ENCODE measurements at places on chromosomes 12 and 14. TPM values are rescaled to one million over a fixed set of nuclear protein-coding genes. Genes with fewer than 3 reads are reported as not detected.

TMTC1 gene
- not detected for total RNA-seq

CLEC2B gene
- total RNA-seq: 19.1 TPM

PCNX4 gene
- total RNA-seq: 41.4 TPM

IFNG-AS1 gene
- total RNA-seq: 3.2 TPM

IL31 gene
- total RNA-seq: not detected

CLEC4A gene
- total RNA-seq: 1.3 TPM

SLC39A5 gene
- total RNA-seq: 1.00 TPM

FGF23 gene
- total RNA-seq: not detected

CHGA gene
- not detected for total RNA-seq

DPF3 gene
- total RNA-seq: 4.3 TPM

GPR135 gene
- total RNA-seq: 1.5 TPM

LBHD2 gene
- not detected for total RNA-seq

TGM1 gene
- 6.5 TPM for total RNA-seq

GRCh38 chr14:89688507-89689211, 265.9 kb downstream of the EFCAB11 start:
- H3K27ac ChIP-seq: no peak overlapping the region
- no peak overlapping the region for H3K4me3 ChIP-seq

GRCh38 chr14:74630881-74631690, 19.0 kb upstream of the LTBP2 start:
- no peak overlapping the region for H3K27ac ChIP-seq
- peaks cover 3% of the 10 kb centered on the region for H3K4me1 ChIP-seq
- H3K4me3 ChIP-seq: no peak overlapping the region
- peaks cover 8% of the 10 kb centered on the region for H3K27me3 ChIP-seq
- no peak for DNase-seq
- H3K36me3 ChIP-seq: no peaks in the 10 kb centered on the region

- no peak overlapping the region for H3K4me3 ChIP-seq
- no peaks in the 10 kb centered on the region for H3K27me3 ChIP-seq
- H3K36me3 ChIP-seq: peaks cover 22% of the 10 kb centered on the region
- DNase-seq: no peak
- peaks cover 29% of the 10 kb centered on the region for H3K4me1 ChIP-seq
Observed at GRCh38 chr12:59603754-59604153, 7.9 kb downstream of the SLC16A7 start.

GRCh38 chr14:58656671-58657411, 19.1 kb downstream of the DACT1 start:
- no peaks in the 10 kb centered on the region for H3K4me1 ChIP-seq
- no peaks in the 10 kb centered on the region for H3K36me3 ChIP-seq
- no peaks in the 10 kb centered on the region for H3K27me3 ChIP-seq

- H3K27ac ChIP-seq: no peak overlapping the region
- no peak for DNase-seq
- H3K4me3 ChIP-seq: no peak overlapping the region
- H3K4me1 ChIP-seq: no peaks in the 10 kb centered on the region
- H3K36me3 ChIP-seq: no peaks in the 10 kb centered on the region
Observed at GRCh38 chr14:74582910-74583581, 29.0 kb downstream of the LTBP2 start.

DNA sequence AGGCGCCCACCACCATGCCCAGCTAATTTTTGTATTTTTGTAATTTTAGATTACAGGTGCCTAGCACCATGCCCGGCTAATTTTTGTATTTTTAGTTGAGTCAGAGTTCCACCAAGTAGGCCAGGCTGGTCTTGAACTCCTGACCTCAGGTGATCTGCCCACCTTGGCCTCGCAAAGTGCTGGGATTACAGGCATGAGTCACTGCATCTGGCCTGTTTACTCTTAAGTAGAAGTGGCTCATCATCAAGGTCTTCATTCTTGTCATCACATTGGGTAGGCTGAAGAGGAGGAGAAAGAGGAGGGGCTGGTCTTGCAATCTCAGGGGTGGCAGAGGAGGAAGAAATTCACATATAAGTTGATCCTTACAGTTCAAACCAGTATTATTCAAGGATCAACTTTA, 152.4 kb upstream of the ATP2B1 start:
- peak overlapping the region; percentile 67 for H3K27ac ChIP-seq
- H3K36me3 ChIP-seq: no peaks in the 10 kb centered on the region
- no peak for DNase-seq
- no peaks in the 10 kb centered on the region for H3K27me3 ChIP-seq
- no peak overlapping the region for H3K4me3 ChIP-seq

DNA sequence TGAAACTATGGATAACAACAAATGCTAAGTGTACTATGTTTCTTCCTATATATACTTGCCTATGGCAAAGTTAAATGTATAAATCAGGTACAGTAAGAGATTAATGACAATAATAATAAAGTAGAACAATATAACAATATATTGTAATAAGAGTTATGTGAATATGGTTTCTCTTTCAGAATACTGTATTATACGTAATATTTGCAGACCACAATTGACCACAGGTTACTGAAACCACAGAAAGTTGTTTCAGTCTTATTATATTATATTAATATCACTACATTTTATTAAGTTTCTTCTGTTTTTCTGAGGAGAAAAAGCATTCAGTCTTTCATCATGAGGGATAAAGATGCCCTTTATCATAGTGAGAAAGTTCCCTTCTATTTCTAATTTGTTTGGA, 131.2 kb downstream of the EML1 start:
- H3K4me1 ChIP-seq: no peaks in the 10 kb centered on the region
- H3K27ac ChIP-seq: no peak overlapping the region
- no peak for DNase-seq
- peaks cover 16% of the 10 kb centered on the region for H3K27me3 ChIP-seq

DNA sequence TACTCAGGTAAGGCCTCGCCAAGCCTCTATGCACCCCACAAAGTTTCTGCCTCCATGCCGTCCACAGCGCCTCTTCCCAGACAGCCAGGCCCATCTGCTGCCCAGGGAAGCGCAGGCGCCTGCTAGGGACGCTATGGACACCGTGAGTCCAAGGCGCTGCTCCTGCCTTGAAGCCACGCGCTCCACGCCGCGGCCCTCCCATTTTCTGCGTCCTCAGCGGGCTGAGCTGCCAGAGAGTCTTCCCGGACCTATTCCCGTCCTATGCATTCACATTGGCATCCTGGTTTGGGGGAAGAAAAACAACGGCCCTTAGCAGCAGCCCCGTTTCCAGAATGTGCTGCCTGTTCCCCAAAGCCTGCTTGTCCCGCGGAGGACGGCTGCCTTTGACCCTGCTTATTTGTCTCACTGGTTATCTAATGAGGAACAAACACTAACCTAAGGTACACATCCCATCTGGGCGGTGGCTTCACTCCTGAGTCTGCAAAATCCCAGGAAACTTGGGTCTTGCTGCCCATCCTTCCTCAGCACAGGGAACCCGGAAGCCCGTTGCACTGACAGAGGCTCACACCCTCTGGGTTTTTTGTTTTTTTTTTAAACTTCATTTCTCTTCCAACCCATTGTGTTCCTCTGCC, 38.0 kb downstream of the MMAB start:
- H3K27ac ChIP-seq: no peak overlapping the region
- no peaks in the 10 kb centered on the region for H3K27me3 ChIP-seq
- H3K4me1 ChIP-seq: no peaks in the 10 kb centered on the region
- H3K36me3 ChIP-seq: peaks cover 51% of the 10 kb centered on the region
- H3K4me3 ChIP-seq: no peak overlapping the region

- no peak overlapping the region for H3K4me3 ChIP-seq
- no peak for DNase-seq
- no peaks in the 10 kb centered on the region for H3K36me3 ChIP-seq
Observed at GRCh38 chr14:75558440-75558839, 20.0 kb upstream of the FLVCR2 start.

GRCh38 chr14:24437736-24438067, 4.9 kb downstream of the SDR39U1 start:
- peak overlapping the region; percentile 24 for H3K27ac ChIP-seq
- DNase-seq: no peak
- H3K36me3 ChIP-seq: peaks cover 91% of the 10 kb centered on the region
- H3K27me3 ChIP-seq: no peaks in the 10 kb centered on the region
- peaks cover 75% of the 10 kb centered on the region for H3K4me1 ChIP-seq

DNA sequence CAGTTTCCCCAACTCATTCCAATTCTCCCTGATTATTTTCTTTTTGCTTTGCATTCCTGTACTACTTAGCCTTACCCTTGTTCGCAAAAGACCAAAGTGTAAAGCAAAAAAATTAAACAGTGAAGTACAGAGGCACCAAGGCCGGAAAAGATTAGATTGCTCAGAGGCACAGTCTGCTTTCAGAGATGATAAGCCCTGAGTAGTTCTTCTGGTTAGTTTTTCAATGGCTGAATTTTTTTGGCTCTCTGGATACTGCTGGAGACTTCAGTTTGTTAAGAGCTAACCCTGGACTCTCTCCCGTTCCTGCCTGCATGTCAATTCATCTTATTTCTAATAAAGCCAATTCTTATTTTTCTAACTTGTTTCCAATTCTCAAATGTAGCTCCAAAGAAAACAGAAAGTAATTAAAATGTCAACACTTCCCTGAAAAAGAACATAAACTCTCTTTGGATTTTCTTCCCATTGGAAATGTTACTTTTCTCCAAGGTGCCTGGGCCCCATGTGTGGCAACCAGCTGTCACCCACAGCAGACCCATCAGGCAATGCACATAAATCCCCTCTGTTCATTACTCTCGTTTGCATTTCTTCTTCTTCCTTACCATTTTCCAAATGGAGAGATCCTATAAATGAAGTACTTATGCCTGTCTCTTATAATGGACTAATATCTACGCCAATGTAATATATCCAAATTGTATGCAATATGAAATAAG, 142.8 kb downstream of the BTG1 start:
- H3K36me3 ChIP-seq: no peaks in the 10 kb centered on the region
- DNase-seq: no peak
- H3K4me1 ChIP-seq: peaks cover 13% of the 10 kb centered on the region
- H3K27me3 ChIP-seq: no peaks in the 10 kb centered on the region
- no peak overlapping the region for H3K27ac ChIP-seq

- H3K4me3 ChIP-seq: no peak overlapping the region
- no peaks in the 10 kb centered on the region for H3K27me3 ChIP-seq
- H3K27ac ChIP-seq: no peak overlapping the region
Observed at GRCh38 chr14:71143381-71144290, 236.4 kb downstream of the PCNX1 start.

GRCh38 chr12:116319898-116320621, 42.6 kb upstream of the MED13L start:
- H3K36me3 ChIP-seq: no peaks in the 10 kb centered on the region
- peaks cover 34% of the 10 kb centered on the region for H3K4me1 ChIP-seq
- H3K4me3 ChIP-seq: peak overlapping the region; percentile 64
- H3K27me3 ChIP-seq: no peaks in the 10 kb centered on the region
- no peak for DNase-seq

- H3K36me3 ChIP-seq: no peaks in the 10 kb centered on the region
- H3K4me1 ChIP-seq: no peaks in the 10 kb centered on the region
- no peak overlapping the region for H3K27ac ChIP-seq
- no peak overlapping the region for H3K4me3 ChIP-seq
- no peaks in the 10 kb centered on the region for H3K27me3 ChIP-seq
Observed at GRCh38 chr14:94650806-94651805, 38.9 kb downstream of the SERPINA3 start.

GRCh38 chr14:95475540-95476240, 40.8 kb downstream of the SYNE3 start:
- no peak overlapping the region for H3K27ac ChIP-seq
- no peaks in the 10 kb centered on the region for H3K27me3 ChIP-seq
- no peak for DNase-seq
- peaks cover 79% of the 10 kb centered on the region for H3K36me3 ChIP-seq
- no peak overlapping the region for H3K4me3 ChIP-seq
- H3K4me1 ChIP-seq: peaks cover 45% of the 10 kb centered on the region

GRCh38 chr12:72203764-72204335, 68.3 kb upstream of the TRHDE start:
- H3K4me1 ChIP-seq: no peaks in the 10 kb centered on the region
- no peak for DNase-seq
- H3K27ac ChIP-seq: no peak overlapping the region
- no peaks in the 10 kb centered on the region for H3K27me3 ChIP-seq
- no peaks in the 10 kb centered on the region for H3K36me3 ChIP-seq
- no peak overlapping the region for H3K4me3 ChIP-seq

DNA sequence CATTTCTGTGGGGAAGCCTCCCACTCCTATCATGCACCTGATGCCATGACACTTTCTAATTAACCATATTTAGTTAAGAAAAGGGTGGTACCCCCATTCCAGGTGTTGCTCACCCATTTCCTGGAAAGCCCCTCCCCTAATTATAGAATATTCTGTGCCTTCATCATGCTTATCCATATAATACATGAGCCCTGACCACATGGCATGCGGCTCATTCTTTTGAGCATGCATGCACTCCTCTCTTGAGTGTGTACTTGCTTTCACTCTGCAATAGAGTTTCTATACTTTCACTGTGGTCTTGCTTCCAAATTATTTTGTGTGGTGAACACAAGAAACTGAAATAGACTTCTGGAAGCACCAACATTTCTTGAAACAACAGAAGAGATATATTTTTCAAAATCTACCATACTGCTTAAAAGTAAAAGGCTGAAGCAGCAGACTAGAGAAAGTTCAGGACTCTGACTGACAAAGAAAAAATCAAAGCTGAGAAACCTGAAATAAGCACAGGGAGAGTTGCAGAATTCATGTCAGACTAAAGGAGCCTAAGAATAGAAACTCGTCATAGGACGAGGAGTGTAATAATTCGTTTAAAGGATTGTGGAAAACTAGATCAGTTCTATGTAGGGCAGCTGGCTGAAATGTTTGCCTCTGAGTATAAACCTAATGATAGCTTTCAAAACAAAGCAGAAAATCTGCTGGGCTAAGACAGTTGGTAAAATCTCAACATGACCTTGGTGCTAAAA, 144.8 kb downstream of the KITLG start:
- no peak overlapping the region for H3K27ac ChIP-seq
- H3K4me1 ChIP-seq: no peaks in the 10 kb centered on the region
- H3K27me3 ChIP-seq: no peaks in the 10 kb centered on the region
- H3K4me3 ChIP-seq: no peak overlapping the region

- DNase-seq: no peak
- H3K27ac ChIP-seq: no peak overlapping the region
- H3K36me3 ChIP-seq: no peaks in the 10 kb centered on the region
- peaks cover 48% of the 10 kb centered on the region for H3K27me3 ChIP-seq
- no peak overlapping the region for H3K4me3 ChIP-seq
Observed at GRCh38 chr12:30818562-30818961, 63.8 kb upstream of the CAPRIN2 start.

- H3K4me3 ChIP-seq: peak overlapping the region; percentile 24
- no peak overlapping the region for H3K27ac ChIP-seq
- H3K36me3 ChIP-seq: no peaks in the 10 kb centered on the region
- peaks cover 17% of the 10 kb centered on the region for H3K27me3 ChIP-seq
- no peak for DNase-seq
Observed at GRCh38 chr14:103260629-103261124, 73.4 kb upstream of the EIF5 start.

GRCh38 chr12:132711080-132711843, 620 bp downstream of the PGAM5 start:
- peaks cover 34% of the 10 kb centered on the region for H3K36me3 ChIP-seq
- DNase-seq: no peak
- H3K4me1 ChIP-seq: peaks cover 33% of the 10 kb centered on the region
- H3K27me3 ChIP-seq: no peaks in the 10 kb centered on the region
